Activated naive CD8-positive, alpha-beta T cell treated with anti-CD3 and anti-CD28 coated beads, Interleukin-2, amount 50 U/mL, for 24 hours (primary cell): ENCODE measurements at places on chromosomes 3 and 15.

DNA sequence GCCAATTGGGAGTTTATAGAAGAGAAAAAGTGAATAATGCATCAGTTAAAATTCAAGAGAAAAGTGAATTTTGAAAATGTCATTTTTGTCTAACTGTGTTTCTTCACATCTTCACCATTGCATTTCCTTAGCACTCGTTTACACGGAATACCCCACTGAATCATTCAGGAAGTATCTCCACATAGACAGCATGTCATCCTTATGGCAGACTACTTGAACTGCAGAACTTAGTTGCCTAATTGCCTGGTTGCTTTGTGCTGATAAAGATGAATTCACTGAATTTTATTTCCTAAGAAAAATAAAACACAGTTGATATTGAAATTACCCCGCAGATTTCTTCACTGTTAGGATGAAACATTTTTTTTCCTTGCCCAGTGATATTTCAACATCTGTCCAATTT lies 627.1 kb downstream of the ROBO1 start:
- DNase-seq, result no peak

DNA sequence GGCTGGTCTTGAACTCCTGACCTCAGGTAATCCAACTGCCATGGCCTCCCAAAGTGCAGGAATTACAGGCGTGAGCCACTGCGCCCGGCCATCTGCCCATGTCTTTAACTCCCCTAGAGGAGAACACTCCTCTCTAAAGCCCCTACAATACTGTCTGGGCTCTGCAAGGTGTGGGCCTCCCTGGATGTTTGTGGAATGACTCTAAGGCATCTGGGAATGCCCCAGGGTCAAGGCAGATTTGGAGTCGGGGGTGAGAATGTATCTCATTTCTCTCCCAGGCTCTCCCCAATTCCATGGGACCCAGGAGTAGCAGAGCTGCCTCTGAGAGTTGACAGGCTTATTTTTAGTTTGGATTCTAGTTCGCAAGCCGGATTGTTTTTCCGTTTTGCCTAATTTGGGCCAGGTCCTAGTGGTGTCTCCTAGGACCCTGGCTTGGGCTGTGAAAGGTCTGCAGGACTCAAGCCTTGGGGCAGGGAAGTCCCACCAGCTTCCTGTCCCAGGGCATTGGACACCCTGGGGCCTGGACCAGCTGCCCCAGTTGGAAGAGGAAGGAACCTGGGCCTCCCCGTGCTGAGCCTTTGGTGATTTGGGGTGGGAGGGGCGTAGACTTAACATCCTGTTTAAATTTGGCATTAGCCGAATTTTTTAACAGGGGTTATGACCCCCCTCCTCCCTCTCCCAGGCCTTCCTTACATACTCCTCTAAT lies 53.5 kb downstream of the MAGEF1 start:
- DNase-seq, result no peak

GRCh38 chr3:177657243-177657642 lies 460.0 kb upstream of the TBL1XR1 start:
- no peak for DNase-seq

- no peak for DNase-seq
Measured at GRCh38 chr3:140724856-140725812, 47.3 kb downstream of the TRIM42 start.

DNA sequence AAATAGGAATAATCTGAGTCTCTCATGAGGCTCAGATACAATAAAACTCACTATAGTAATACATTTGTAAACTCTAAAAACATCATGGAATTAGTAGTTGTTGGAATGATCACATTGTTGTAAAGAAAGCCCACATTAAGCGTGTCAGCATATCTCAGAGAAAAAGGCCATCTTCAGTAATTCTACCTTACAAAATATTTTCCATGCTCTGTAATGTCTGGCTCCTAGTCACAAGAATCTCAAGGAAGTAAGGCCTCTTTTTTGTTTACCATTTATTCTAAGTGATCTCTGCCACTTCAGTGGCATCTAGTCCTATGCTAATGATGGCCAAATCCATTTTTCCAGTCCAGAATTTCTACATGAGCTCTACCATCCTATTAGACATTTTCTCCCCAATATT lies 240.2 kb upstream of the ZNF717 start:
- no peak for DNase-seq

- no peak for DNase-seq
Measured at GRCh38 chr3:194265505-194265892, 85.6 kb downstream of the CPN2 start.

DNA sequence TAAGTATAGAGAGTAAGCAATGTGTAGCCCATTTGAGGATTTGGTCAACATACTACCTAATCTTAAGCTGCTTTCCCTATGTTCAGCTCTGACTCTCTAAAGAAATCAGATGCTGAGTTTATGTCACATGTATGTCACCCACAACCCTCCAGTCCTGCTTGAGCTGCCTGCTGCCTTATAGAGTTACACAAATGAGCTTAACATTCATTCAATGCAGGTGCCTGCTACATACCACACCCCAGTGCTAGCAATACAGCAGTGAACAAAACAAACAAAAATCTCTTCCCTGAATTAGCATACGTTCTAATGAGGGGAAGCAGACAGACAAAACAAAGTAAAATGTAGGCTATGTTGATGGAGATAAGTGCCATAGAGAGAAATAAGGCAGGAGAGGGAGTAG lies 93.0 kb downstream of the HHLA2 start:
- no peak for DNase-seq

GRCh38 chr15:33894193-33894592 lies 74.1 kb upstream of the CHRM5 start:
- no peak for DNase-seq

DNA sequence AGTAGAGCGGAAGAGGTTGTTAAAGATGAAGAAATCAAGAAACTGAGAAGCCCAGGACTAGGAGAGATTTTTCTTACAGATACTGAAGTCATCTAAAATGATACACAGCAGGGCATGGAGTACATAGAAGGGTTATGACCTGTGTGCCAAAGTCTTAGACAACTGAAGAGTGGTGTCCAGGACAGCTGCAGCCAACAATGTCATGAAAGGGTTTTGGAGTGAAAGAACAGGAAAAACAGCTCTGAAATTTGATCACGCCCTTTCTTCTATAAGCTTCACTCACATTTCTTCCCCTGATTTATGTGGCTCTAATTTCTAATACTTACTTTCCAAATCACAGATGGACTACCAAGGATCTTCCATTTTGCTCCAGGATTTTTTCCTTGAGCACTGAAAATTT lies 3.0 kb downstream of the CFAP20DC start:
- DNase-seq, result no peak

GRCh38 chr3:154168998-154169795 lies 48.0 kb downstream of the ARHGEF26 start:
- no peak for DNase-seq
